ENCODE measurements at places on chromosomes 7 and 10.

DNA sequence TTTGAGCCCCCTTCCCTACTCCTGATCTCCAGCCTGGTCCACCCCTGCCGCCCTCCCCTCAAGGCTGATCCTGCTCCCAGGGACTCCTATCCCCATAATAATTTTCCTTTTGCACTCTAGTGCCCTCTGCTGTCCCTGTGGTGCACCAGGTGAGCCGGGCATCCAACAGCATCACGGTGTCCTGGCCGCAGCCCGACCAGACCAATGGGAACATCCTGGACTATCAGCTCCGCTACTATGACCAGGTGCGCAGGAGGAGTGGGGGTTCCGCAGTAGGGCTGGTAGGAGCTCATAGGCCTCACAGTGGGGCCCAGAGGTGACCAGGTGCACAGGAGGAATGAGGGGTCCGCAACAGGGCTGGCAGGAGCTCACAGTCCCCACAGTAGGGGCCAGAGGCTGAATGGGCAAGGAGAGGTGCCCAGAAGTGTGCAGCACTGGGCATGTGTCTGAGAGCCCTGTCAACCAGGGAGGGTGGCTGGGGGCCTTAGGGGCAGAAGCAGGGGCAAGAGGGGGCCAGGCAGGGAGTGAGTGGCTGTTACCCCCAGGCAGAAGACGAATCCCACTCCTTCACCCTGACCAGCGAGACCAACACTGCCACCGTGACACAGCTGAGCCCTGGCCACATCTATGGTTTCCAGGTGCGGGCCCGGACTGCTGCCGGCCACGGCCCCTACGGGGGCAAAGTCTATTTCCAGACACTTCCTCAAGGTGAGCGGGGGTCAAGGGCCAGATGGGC is 11.7 kb downstream of the EPHB6 start:
- no peak for DNase-seq

- DNase-seq = no peak
These were observed 186.8 kb upstream of the LRGUK start for GRCh38 chr7:133940368-133940767.

- DNase-seq = no peak
These were observed 649.1 kb downstream of the INHBA start for GRCh38 chr7:41053820-41054219.

DNA sequence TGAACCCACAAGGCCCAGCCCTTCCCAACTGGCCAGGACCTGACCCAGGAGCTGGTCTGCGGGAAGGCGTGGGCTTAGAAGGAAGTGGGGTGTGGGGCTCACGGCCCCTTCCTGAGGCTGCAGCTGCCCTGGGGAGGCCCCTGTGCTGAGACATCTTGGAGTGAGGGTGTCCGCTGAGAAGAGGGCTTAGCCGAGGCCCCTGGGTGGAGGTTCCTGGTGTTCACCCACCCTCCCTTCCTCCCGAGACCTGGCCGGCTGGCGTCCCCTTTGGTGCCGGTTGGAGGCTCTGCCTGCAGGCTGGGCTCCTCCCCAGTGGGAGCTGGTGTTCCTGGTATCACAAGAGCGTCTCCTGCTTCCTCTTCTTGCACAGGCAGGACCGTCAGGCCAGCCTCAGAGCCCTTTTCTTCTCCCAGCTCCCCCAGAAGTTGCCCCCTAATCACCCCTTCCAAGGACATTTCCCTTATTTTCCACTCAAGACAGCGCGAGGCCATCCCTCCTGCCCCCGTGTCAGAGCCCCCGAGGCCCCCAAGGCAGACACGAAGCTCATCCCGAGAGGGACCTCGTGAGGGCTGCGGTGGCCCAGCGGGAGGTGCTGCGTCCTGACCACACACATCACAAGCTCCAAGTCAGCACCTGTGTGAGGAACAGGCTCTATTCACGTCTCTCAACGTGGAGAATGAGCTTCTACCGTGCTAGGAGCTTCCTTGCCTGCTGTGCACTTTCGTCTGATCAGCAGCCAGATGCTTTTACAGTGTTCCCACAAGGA is 25.1 kb upstream of the FAM20C start:
- no peak for DNase-seq

DNA sequence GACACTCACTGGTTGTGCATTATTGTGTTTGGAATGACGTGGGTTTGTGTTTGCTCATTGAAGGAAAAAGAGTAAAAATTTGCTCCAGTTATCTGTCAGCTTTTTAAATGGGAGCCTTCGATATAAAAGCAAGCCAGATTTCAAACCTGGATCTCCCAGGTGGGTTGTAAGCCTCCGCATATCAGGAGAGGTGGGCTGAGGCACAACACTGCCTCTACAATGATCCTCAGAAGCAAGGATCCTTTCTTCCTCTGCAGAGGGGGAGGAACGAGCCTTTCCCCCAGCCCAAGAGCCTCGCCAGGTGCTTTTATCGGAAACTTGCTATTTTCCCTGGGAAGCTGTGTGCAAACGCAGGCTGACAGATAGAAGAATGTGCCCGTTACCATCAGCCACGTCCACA is 331.0 kb upstream of the MGMT start:
- no peak for DNase-seq

GRCh38 chr10:87053577-87054181 is 33.6 kb downstream of the FAM25A start:
- no peak for DNase-seq

DNA sequence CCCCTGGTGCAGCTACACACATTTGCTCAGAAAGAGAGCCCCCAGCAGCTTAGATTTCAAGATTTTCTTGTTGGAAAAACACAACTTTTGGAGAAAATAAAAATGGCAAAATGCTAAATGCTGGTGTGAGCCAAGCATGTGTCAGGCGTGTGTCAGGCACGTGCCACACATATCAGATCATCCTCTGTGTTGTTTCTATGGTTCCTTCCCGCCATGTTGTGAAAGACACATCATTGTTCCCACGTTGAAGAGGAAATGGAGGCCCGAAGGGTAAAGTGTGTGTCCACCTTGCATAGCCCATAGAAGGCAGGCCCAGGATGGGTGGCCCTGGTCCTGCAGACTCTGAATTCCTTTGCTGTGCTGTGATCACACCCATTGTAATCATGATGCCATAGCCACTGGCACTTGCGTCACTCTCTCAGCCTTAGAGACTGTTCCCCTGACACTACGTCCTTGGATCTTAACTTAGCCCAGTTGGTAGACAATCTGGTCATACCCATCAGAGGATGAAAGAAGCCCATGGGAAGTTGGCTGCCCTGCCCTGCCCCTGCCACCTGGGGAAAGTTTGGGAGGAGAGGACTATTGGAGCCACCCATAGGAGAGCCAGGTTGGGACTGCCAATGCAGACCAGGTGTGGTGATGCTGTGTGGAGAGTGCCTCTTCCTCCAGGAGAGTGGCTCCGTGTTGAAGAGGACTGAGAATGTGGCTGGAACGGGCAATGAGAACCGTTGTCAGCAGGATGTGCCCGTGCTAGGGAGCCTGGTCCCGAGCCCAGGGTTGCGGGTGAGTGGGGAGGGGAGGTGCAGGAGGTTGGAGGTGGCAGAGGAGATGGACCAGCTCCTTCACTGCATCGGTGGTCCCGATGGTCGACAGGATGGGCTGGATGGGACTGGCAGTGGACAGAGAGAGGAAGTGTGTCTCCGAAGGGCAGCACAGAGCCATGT is 65.6 kb upstream of the IGFBP3 start:
- DNase-seq = no peak

DNA sequence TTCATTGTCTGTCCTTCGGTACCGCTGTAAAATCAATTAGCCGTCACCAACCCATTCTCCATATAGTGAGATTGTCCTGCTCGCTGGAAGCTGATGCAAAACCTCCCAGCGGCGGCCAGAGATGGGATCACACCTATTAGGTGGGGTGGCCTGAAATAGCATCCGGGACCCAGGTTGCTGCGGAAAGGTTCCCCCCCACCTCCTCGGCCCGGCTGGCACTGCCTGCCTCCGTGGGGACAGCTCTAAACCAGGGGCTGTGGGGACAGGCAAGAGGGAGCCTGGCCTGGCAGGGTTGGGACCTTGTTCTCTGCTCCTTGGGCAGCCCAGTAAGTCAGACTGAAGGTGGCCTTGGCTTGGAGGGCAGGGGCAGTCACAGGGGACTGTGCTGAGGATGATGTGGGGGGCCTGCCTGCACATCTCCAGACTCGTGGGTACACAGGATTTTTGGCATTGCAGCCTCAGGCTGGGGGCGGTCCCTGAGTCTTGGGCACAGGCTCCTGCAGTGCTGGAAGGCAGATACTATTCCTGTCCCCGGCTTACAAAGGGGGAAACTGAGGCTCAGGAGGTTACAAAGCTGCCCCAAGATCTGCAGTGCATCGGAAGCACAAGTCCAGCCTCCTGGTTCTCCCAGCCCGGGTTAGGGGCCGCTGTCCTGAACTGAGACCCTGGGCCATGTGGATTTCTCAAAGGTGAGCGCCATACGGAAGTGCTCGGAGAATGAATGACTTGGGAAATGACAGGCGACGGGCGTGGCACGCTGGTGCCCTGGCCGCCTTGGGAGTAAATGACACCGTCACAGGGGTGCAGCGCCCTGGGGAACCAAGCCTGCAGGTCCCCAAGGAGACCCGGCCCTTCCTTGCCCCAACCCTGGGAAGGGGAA is 65.6 kb downstream of the UNCX start:
- no peak for DNase-seq

DNA sequence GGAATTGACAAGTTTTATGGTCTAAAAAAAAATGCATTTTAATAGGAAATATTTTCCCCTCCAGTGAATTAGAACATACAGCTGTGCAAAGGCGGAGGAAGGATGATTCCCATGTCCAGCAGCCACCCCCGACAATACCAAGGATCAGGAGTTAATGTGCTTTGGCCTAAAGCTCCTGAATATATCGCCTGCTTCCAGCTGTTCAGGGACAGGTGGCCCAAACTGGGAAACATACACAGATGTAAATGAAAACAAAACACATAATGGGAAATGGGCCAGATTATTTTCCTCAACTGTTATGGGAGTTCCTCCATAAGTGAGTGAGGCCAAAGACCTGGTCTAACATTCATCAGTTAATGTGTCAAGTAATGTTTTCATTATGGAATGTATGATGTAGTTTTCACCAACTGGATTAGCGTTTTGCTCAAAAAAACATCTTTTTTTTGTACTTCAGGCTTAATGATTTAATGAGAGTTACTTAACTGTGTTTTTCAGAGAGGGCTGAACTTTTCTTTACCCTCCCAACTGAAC is 55.1 kb upstream of the LAMB1 start:
- DNase-seq = no peak

DNA sequence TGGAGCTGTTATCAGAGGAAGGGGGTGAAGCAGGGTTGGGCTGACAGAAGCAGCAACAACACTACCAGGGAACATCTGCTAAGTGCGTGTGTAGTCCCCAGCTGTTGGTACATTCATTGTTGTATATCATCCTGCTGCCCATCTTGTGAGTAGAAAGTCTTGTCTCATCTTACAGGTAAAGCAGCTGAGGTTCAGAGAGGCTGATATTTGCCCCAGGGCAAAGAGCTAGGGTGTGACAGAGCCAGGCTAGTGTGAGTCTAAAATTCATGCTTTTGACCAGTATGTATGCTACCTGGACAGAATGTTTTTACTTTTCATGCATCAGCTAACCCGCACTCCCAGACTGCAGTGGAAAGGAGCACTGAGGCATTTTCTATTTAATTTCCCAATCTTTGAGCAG is 221.6 kb downstream of the STK31 start:
- no peak for DNase-seq

GRCh38 chr7:29278337-29279069 is 83.9 kb downstream of the CHN2 start:
- DNase-seq = no peak

DNA sequence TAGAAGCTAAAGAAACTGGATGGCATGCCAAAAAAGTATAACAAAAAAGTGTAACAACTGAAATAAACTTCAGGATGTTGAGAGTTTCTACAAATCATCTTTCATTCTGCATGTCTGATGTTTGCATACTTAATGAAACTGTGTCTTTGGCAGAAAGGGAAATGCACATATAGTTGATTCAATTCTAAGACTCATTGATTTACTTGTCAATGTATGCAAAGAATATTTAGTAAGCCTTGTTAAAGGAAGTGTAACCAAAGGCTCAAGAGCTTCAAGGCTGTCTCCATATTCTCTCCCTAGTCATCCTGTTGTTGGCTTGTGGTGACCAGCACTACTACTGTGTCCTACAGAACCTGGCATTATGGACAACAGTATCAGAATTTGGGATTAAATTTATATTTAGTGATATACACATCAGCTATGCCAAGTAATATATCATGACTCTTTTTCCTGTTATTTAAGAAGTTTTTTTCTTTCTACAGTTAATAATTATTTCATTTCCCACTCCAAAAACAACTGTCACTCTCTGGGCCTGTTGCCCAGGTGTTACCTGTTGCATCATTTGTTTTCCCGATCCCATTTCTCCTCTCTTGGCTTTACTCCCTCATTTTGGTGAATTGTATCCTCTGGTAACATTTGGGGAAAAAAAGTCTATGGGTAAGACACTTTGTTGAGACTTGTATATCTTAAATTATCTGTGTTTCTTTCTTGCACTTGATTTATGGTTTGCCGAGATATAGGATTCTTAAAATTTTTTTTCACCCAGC is 226.6 kb upstream of the BMPER start:
- DNase-seq = no peak

DNA sequence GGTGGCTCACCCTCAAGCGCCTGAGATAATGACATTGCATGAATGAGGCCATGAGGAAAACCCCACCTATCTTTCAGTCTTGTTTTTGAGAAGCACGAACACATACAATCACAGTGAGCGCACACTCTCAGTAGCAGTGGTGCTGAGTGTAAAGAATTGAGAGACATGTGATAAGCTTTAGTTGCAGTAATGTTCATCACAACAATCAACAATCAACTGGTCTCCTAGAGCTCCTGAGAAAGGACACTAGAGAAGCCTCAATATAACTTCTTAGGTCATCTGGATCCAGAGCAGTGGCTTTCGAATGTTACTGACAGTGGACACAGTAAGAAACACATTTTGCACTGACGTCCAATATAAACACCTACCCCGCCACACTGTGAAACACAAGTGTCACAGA is 12.8 kb downstream of the ERLIN1 start:
- DNase-seq = no peak

DNA sequence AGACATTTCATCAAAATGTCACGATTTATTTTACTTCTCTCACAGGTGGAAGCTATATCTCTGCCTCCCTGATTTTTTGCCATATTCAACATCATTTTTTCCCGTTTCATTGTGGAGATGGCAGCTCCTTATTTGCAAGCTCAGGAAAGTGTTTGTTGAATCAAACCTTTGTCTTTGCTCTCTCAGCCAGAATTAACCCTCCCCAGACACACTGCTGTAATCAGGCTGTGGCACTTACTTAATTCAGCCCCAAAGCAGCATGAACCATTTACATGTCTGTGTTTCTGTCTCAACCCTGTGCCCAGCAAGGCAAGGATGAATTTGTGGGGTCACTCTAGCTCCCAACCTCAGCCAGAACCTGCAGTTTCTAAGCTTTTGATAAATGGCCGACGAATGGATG is 397.2 kb downstream of the TCERG1L start:
- DNase-seq = no peak

DNA sequence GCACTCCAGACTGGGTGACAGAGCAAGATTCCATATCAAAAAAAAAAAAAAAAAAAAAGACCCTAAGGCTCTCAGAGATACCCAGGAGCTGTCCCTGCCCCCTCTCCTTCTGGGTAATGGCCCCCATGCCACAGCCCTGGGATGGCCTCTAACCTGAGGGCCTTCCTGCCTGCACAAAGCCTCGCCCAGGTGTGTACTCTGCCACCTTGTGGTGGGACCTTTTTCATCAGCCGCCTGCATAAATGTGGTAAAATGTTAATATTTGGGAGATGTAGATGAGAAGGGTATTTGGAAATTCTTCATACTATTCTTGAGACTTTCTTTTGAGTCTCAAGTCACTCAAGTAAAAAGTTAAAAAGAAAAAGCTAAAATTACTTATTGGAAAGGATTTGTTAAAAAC is 46.3 kb upstream of the RNF216 start:
- no peak for DNase-seq
